ENCODE measurements at places on chromosomes 12 and 14. TPM values are rescaled to one million over a fixed set of nuclear protein-coding genes. Genes with fewer than 3 reads are reported as not detected.

SLC25A47 gene
- polyA plus RNA-seq, result 0.37 TPM

MORN3 gene
- polyA plus RNA-seq, result 3.5 TPM

TMEM132D gene
- 0.55 TPM for polyA plus RNA-seq

DPPA3 gene
- polyA plus RNA-seq, result not detected

MIPOL1 gene
- 10.0 TPM for polyA plus RNA-seq

GLIPR1L1 gene
- 0.27 TPM for polyA plus RNA-seq

Data from large intestine (tissue), 12 donors.